Stimulated activated CD4-positive, alpha-beta T cell treated with anti-CD3 and anti-CD28 coated beads, Interleukin-15, amount 100 ng/mL, for 48 hours (primary cell): ENCODE measurements at places on chromosomes 7 and 10.

GRCh38 chr10:120600871-120601649 is 144.0 kb downstream of the PLPP4 start:
- DNase-seq: no peak

DNA sequence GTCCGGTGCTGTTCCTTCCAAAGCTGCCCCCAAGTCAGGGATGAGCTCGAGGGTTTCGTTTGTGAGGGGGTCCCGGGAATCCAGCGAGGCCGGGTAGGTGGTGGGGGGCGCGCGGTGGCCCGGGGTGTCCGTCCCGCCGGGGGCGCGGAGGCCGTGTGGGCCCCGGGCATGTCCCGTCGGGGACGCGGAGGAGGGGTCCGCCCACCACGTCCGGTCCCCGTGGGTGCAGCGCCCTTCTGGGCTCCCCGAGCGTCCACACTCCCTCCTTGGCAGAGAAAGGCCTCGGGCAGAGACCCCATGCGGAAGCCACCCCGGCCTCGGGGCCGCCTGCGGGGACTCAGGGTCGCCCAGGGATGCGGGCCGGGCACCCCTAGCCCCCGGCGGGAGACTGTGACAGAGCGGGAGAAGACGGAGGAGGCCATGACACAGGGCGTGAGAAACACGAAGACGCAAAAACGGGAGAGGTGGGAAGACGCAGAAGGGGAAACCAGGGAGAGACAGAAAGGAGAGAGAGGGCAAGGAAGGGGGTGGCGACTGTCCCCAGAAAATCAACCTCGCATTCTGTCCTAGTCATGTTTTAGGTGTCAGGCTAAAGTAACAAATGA is 640 bp upstream of the ZNF425 start:
- DNase-seq: peak; percentile 47

DNA sequence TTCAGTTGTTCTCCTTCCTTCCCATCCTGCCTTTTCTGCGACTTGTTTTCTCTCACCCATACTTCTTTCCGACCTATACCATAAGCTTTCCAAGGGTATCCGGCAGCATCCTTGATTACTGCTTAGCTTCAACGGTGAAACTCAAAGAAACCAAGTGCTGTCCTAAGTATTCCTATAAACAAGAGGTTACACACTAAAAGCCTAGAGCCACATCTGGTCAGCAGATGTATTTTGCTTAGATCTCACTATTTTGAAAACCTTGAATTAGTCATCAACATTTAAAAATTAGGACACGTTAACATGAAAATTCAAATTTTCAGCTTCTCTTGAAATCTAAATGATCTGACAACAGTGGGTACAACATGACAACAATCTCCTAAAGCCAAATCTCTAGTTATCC is 20.0 kb downstream of the ARHGAP21 start:
- DNase-seq: no peak

DNA sequence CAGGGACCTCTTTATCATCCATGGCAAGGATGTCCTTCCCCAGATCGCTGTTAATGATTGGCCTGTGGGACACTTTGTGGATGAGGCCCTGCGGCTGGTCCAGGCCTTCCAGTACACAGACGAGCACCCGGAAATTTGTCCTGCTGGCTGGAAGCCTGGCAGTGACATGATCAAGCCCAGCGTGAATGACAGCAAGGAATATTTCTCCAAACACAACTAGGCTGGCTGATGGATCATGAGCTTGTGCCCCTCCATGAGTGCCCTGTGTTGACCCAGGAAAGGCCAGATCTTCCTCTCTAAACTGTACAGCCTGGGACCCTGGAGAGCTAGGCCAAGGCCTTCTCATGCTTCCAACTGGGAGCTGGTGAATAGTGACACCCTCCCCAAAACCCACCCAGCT is 124.1 kb downstream of the CUL2 start:
- DNase-seq: no peak

GRCh38 chr7:49403844-49404243 is 369.6 kb upstream of the VWC2 start:
- no peak for DNase-seq

DNA sequence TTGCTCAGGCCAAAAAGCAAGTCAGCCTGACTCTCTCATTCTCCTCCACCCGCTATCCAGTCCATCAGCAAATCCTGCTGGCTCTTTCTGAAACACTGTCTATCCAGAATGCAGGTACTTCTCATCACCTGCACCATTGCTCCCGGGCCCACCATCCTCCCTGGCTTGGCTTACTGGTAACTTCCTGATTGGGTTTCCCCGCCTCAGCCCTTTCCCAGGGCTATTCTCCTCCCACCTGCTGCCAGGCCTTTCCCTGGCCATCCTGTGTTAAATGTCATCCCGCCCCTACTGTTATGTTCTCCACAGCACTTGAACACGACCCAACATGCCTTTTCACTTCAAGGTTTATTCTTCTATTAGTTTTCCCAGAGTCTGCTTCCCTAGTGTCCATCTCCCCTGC is 124.0 kb downstream of the CNNM2 start:
- DNase-seq: no peak

DNA sequence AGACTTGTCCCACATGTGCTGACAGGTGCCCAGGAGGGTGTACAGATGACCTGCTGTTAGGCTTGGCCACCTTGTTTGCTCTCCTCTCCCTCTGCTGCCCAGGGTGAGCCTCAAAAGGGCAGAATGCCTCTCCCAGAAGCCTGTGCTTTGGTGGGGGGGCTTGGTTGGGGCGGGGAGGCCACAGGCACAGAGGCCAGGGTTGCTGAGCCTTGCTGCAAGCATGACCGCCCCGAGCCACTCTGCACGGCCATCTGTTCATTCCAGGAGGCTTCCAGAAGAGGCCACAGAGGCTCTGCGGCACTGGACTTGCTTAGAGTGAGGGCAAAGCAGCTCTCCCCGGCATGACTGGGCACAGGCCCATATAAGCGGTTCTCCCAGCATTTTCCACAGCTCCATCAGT is 190.8 kb downstream of the GLRX3 start:
- no peak for DNase-seq

DNA sequence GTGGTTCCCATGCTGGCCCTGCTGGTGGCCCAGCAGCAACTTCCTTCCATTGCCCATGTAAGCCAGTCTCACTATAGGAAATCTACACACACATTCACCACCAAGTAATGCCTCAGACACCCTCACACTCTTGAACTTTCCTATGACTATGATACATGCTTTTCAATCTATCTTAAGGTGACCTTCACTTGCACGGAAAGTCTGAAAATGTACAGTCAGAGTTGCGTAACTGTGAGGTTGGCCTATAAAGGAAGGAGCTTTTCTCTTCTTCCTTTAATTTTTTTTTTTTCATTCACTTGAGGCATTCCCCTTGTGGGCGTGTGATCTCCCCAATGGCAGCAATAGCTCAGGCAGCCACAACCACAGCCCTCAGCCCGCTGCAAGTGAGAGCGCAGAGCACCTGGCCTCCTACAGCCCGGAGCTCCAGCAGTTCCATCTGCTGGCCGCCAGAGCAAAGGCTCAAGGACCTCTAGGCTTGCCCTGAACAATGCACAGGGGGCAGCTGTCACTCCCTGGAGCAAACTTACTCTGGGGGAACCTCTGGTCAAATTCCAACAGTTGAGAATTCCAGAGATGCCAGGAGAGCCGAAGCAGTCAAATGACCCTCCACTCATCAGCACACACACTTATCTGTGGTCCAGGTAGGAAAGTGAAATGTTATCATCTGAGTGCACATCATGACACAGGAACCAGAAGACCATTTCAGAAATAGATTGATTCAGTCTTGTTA is 123.1 kb upstream of the ADO start:
- DNase-seq: peak; percentile 85

GRCh38 chr10:89351412-89351779 is 23.6 kb downstream of the IFIT3 start:
- no peak for DNase-seq

DNA sequence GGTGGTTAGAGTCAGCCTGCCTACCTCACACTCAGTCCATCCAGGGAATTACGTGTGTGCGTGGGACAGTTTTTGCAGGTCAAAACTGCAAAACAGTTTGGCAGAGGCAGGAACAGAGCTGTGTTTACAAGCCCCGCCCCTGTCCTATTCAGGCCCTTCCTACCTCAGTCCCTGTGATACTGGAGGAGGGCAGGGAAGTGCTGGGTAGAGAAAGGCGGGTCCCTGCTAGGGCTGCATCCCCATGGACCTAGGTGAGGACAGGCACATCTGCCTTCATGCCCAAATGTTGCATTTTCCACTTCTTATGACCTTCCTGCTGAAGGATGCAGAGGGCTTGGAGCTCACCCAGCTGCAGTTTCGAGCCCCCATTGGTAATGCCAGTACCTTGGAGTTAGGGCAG is 25.1 kb downstream of the SBDS start:
- no peak for DNase-seq

GRCh38 chr10:131128731-131129130 is 182.8 kb downstream of the TCERG1L start:
- no peak for DNase-seq

DNA sequence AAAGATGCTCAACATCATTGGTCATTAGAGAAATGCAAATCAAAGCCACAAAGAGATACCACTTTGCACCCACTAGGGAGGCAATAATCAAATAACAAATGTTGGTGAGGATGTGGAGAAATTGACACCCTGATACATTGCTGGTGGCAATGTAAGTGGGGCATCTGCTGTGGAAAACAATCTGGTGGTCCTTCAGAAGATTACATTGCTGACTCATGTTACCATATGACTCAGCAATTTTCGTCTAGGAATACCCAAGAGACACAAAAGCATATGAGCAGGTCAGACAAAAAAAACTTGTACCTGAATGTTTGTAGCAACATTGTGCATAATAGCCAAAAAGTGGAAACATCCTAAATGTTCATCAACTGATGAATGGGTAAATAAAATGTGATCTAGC is 4.9 kb upstream of the CLDN3 start:
- no peak for DNase-seq

- DNase-seq: no peak
Observed at GRCh38 chr10:9807846-9808245, 1209.8 kb upstream of the CELF2 start.

- DNase-seq: no peak
Observed at GRCh38 chr10:5040781-5041470, 37.3 kb upstream of the AKR1C2 start.

DNA sequence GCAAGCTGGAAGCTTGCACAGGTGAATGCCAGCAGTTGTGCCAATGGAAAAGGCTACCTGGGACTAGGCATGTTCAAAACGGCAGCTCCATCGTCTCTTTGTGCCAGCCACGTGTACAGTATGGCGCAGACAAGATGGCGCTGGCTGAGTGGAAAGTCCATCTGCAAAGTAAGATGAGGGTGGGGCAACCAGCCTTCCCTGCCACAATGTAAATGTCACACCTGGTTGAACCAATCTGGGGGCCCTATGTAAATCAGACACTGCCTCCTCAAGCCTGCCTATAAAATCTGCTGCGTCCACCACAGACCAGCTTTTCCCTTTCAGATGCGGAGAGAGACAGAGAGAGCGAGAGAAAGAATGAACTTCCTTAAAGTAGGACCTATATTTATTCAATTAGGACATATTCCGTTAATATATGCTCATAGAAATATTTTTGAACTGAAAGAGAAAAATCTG is 18.5 kb upstream of the C7orf33 start:
- DNase-seq: no peak

GRCh38 chr10:71476228-71477011 is 79.7 kb downstream of the CDH23 start:
- no peak for DNase-seq

DNA sequence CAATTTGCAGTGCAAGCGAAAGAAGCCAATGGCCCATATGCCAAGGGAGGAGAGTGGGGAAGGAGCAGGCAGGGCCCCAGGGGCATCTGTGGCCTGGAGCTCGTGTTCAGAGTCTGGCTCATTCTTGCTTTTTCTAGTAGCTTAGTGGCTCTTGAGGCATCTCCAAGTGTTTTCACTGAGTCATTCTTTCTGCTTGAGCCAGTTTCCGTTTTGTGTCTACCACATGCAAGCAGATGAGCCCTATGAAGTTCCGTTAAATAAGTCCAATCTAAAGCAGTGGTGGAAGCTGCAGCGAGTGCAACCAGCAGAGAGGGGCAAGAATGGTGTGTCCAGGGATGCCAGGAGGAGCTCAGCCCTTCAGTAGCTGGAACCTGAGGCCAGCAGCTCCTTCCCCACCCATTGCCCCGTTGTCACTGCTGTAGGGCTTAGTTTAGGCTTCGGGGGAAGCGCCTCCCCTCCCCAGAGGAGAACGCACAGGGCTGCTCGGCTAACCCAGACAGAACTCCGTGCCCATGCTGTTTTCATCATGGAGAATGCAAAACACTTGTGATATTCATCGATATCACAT is 57.4 kb upstream of the EBF3 start:
- no peak for DNase-seq

- DNase-seq: no peak
Observed at GRCh38 chr10:26085549-26085948, 131.0 kb upstream of the GAD2 start.

DNA sequence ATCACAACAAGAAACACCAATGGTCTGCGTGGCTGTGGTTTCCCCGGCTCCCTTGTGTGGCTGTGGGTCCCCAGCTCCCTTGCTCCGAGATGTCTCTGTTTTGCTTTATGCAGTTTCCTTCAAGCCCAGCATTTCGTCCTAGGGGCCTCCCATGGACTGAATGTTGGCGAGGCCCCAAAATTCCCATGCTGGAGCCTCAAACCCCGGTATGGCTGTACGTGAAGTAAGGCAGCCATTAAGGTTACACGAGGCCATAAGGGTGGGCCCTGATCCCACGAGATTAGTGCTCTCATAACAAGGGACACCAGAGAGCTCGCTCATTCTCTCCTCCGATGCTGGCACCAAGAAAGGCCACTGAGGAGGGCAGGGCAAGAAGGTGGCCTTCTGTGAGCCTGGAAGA is 44.6 kb downstream of the INSIG1 start:
- DNase-seq: no peak

DNA sequence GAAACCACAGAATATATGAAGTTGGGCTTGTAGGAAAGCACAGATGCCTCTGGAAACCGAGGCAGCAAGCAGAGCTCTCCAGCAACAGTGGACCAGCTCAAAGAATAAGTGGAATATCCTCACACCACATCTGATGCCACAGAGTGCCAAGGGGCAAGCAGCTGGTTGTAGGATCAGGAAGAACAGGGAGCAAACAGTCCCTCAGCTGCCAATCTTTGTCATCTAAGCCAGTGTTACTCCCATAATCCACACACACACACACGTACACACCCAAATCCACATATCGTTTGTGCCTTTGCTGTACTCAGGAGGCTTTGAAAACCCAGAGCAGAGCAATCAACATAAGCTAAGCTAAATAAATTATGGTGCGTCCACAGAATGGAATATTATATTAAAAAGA is 20.7 kb upstream of the SEC24C start:
- no peak for DNase-seq

GRCh38 chr10:61547297-61547696 is 94.1 kb upstream of the TMEM26 start:
- DNase-seq: no peak

GRCh38 chr7:31320675-31321074 is 19.9 kb downstream of the NEUROD6 start:
- DNase-seq: no peak

- DNase-seq: no peak
Observed at GRCh38 chr7:10316488-10316887, 657.2 kb upstream of the PHF14 start.

DNA sequence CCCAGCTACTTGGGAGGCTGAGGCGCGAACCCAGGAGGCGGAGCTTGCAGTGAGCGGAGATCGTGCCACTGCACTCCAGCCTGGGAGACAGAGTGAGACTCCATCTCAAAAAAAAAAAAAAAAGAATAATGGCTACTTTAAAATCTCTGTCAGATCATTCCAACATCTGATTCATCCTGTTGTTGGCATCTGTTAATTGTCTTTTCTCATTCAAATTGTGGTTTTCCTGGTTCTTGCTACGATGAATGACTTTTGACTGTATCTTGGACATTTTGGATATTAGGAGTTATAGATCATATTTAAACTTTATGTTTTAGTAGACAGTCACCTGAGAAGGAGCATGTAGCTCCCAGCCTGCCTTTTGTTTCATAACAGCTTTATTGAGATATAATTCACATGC is 8.5 kb downstream of the TPST1 start:
- DNase-seq: no peak
